ENCODE measurements at places on chromosomes 4 and X.
A peak's percentile ranks its signal among the peaks of the same experiment; 100 is the strongest.

- DNase-seq = peak; percentile 23
These were observed 9.0 kb upstream of the RPL34 start for GRCh38 chr4:108611365-108611764.

DNA sequence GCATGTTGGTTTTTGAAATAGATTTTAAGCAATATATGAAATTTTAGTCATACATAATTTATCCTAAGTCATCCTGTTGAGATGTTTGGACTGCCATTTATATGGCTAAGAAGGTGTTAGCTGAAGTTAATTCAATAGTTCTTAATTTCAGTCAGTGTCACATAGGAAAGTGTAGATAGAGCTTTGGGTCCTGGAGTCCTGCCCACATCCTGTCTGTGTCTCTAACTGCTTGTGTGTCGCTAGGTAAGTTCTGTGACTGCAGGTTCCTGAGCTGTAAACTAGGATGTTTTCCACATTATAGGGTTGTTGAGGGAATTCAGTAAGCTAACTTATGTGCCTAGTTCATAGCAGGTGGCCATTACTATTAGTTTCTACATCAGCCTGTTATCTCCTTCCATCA is 20.7 kb downstream of the OFD1 start:
- DNase-seq = no peak

DNA sequence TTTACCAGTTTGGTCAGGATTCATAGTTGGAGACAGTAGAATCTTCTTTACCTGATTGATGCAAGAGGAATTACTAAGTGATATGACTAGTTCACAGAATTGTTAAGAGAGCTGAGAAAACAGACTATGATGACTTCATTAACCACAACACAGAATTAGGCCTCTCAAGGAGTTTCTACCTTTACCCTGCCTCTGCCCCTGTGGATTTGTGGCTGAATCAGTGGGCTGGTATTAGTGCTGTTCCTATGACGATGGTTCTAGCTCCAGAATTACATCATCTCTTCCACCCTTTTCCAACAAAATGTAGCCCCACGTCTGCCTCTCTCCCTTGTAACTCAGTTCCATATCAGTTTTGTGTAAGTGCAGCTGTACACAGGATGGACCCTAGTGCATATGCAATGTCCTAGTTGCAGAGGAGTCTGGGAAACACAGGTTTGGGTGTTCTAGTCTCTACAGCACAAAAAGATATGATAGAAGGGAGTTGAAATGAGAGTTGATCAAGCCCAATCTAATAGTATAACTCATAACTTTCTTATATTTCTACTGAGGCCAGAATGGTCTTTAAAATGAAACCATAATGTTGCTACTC is 99.3 kb downstream of the ANXA5 start:
- DNase-seq = no peak

DNA sequence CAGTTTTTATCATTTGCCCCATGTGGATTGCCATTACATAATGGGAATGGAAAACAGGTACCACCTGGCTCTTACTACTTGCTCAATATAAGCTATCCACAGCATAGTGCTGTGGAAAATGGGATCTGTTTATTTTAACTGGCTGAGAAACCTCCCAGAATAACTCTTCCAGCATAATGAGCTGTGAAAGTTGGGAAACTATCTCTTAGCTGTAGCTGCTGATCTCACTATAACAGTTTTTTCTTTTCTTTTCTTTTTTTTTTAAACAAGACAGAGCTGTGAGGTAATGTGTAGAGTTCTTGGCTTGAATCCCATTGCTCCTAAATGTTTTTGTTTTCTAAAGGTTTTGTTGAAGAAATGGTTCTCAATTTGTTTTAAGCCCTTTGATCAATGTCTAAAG is 988.3 kb downstream of the PCDH19 start:
- no peak for DNase-seq

GRCh38 chr4:67712650-67713528 is 11.9 kb upstream of the UBA6 start:
- DNase-seq = no peak

- DNase-seq = peak; percentile 63
These were observed 398.5 kb downstream of the GPM6A start for GRCh38 chr4:175413561-175413960.
